ENCODE measurements at places on chromosomes 13 and 19. TPM values are rescaled to one million over a fixed set of nuclear protein-coding genes. Genes with fewer than 3 reads are reported as not detected.

- DNase-seq = no peak
Observed at GRCh38 chr13:99393791-99394735, 86.9 kb upstream of the GPR183 start.

The CYP4F8 gene
- not detected for total RNA-seq

The GNG7 gene
- total RNA-seq = 4.9 TPM

DNA sequence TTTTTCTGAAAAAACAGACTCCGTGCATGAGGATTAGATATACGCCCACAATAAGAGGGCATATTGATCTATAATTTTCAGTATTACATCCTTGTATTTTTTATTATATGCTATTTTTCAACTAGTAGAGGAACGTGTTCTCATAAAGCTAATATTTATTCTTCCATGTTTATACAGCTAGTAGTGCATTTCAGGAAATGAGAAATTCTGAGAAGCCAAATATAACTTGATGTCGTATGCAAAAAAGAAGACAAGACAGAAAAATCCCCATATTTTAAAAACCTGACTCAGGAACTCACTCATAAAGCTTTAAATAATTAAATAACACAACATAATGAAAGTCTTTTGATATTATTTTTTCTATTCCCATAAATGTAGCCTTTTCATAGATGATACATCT is 308.6 kb downstream of the ENOX1 start:
- DNase-seq = no peak

DNA sequence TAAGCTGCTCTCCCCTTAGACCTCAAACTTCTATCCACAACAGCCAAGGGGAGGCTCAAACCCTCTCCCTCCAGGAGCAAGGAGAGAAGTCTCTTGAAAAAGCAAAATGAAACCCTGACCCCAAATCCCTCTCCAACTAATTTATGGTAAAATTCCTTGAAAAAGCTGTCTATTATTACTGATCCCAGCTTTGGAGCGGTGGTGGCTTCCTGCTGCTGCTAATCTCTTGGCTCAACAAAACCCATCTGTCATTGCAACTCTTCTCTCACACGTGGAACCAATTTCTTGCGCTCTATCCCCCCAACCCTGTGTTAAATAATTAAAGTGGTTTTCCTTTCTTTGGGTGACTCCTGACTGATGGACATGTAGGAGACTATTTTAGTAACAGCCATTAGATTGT is 64.1 kb upstream of the OXGR1 start:
- DNase-seq = no peak

- DNase-seq = peak; percentile 68
Observed at GRCh38 chr19:1360818-1361461, 22.8 kb upstream of the NDUFS7 start.

- DNase-seq = no peak
Observed at GRCh38 chr13:57857945-57858344, 226.4 kb downstream of the PCDH17 start.

DNA sequence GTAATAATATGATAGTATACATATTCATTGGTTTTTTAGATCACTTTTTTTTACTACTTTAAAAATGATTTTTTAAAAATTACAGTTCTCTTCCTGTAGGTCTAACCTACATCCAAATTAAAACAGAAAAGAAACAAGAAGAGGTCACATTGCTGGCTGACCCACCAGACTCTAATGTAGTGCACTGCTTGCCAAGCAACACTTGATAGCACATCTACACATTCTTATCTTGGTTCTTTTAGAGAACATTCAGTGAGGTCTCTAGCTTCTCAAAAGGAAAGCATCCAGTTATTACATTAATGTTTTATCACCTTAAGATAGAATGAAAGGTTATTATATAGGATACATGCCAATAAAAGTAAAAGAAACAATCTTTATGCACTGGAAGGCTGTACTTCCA is 35.6 kb downstream of the NDFIP2 start:
- no peak for DNase-seq

The ZNF71 gene
- 2.0 TPM for total RNA-seq

The ING1 gene
- 6.7 TPM for total RNA-seq

The NCAN gene
- 0.04 TPM for total RNA-seq

- DNase-seq = no peak
Observed at GRCh38 chr19:41233748-41234240, 14.8 kb downstream of the AXL start.

The RGCC gene
- 4.3 TPM for total RNA-seq

DNA sequence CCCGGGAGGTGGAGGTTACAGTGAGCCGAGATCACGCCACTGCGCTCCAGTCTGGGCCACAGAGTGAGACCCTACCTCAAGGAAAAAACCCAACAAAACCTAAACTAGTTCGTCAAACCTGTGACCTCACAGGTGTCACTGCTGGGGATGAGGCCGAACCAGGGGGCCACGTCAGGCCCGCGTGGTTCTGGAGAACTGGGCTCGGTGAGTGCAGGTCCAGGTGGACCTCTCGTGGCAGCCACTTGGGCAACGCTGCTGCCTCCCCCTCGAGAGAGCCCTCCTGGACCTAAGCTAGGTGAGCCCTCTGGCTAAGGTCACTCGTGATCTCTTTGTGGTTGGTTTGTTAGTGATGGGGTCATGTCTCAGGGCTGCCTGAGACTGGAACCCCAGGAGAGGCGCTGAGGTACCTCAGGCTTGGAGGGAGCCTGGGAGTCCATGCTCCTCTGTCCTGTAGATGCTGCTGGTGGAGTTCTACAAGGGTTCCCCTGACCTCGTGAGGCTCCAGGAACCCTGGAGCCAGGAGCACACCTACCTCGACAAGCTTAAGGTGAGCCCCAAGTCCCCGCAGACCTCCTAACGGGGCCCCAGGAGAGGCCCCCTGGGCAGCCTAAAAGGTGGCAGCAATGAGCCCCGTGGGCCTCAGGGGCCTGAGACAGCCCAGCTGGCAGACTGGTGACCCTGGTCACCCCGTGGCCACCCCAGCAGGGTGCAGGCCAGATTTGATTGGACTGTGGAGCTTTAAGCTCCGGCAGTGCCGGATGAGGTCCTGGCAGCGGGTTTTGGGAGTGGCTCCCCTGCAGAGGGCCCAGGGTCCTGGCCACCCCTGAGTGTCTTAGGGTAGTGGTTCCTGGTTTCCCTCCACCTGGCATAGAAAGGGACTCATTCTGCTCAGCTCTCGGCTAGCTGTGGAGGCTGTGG is 15.6 kb downstream of the MPND start:
- DNase-seq = no peak

DNA sequence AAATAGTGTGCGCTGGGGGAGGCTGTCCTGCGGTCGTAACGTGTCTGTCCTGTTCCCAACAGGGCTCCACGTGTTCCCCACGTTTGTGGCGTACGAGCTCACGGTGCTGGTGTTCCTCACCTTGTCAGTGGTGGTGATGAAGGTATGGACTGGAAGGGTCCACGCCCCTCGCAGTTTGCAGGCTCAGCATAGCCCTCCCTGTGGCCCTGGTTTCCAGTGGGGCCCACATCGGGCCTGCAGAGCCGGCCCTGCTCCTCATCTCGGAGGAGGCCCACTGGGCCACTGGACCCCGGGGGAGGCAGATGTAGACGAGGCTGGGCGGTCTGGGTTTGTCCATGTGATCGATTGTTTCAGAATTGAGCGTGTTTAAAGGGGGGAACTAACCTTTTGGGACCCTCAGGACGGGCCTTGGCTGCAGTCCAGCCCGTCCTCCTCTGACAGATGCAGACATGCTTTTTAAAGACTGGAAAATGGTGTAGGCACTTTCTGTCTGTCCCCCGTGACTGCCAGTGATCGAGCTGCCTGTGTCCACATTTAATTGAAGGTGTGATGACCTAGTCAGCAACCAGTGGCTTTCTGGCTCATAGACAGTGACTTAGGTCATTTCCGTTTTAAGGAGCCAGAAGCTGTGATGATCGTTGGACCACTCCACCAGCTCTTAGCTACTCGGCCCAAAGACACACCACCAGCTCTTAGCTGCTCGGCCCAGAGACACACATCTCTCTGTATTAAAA is 37.1 kb upstream of the TFDP1 start:
- no peak for DNase-seq

GRCh38 chr19:42370626-42371175 is 19.4 kb downstream of the CNFN start:
- DNase-seq = no peak

DNA sequence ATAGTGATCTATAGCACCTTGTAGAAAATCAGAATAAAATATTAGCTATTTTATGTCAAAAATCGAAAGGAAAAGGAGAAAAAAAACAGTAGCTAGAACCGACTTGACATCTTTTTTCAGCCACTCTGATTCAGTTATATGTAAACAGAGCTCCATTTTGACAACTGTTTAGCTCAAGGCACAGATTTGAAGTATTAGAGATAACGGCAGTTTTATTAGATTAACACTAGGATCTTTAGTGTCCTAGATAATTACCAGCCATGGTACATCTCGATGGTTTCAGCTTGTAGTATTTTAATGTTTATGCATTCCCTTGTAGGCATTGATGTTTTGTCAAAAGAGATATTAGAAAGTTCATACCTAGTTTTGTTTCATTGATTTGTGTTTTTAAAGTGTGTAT is 67.3 kb downstream of the PCDH17 start:
- no peak for DNase-seq

The ZNF208 gene
- total RNA-seq = 2.7 TPM

- no peak for DNase-seq
Observed at GRCh38 chr19:39316627-39317321, 3.9 kb downstream of the LRFN1 start.

DNA sequence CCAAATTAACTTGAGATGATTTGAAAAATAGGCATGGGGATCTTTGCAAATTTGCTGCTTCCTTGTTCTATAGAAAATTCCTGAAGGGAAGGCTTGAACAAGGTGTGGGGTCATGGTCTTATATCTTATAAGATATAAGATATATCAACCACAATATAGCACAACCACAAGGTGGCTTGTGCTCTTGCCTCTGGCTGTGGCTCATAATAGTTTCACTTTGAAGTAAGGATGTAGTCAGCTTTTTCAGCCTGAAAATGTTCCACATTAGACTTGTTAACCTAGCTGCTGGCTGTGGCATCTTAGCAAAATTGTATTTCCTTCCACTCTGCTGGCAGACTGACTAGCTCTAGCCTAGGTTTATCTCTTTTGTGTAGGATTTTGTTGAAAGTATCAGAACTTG is 169.7 kb downstream of the KLF5 start:
- DNase-seq = no peak

The BCKDHA gene
- 24.5 TPM for total RNA-seq

The DZIP1 gene
- total RNA-seq = 19.5 TPM

- DNase-seq = no peak
Observed at GRCh38 chr13:47904241-47904640, 96.8 kb downstream of the SUCLA2 start.

- DNase-seq = no peak
Observed at GRCh38 chr13:51843529-51843928, 1.4 kb downstream of the TMEM272 start.

The CRLF1 gene
- total RNA-seq = 2.8 TPM

DNA sequence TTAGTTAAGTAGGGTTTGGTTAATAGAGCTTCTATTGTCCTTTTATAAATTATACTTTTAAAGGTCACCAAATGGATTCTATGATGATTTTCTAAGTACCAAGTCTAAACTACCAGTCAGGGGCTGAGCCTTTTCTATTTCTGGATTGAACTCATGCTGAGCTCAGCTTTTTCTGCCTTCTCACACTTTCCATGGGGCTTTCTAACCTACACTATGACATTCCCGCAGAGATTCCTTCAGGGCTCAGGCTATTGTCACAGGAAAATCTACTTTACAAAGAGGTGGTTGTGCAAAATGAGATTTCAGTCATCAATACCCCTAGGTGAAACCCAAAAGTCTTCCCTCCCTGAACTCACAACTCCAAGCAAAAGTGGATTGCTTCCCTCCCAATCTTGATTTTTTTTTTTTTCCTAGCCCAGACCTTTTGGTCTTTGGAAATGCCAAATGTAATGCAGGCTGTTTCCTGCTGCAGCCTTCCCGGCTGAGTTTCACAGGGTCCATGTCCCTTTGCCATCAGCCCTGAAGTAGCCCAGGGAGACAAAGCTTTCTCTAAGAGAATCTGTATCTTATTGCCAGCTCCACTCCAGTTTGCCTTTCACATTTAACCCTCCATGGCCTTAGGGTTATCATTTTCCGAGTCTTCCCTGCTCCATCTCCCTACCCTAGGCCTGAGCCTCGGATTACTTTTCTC is 13.6 kb downstream of the C13orf42 start:
- no peak for DNase-seq

The ZNF625 gene
- 2.9 TPM for total RNA-seq

The ZNF701 gene
- total RNA-seq = 8.8 TPM

- no peak for DNase-seq
Observed at GRCh38 chr13:50323440-50324065, 308.3 kb downstream of the KCNRG start.

- no peak for DNase-seq
Observed at GRCh38 chr13:24511816-24512196, 772 bp downstream of the PARP4 start.

DNA sequence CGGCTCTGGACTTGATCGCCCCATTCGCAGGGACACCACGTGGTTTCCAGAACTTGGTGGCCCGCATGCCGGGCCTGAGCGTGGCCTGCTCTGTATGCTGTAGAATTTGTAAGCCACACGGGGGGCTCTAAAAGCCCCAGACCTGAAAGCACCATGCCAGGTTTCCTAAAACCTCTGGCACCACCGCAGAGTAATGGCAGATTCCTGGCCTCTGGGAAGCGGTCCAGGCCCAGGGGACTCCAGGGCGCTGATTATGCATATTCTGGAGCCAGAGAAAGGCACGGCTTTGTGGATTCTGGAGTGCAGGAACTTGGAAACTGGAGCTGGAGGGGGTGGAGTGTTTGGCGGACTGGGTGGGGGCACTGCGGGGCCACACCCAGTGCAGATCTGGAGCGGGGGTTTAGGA is 3.7 kb downstream of the FTL start:
- no peak for DNase-seq

The STOML3 gene
- not detected for total RNA-seq

The SMIM44 gene
- not detected for total RNA-seq

The CCDC8 gene
- total RNA-seq = 22.0 TPM

DNA sequence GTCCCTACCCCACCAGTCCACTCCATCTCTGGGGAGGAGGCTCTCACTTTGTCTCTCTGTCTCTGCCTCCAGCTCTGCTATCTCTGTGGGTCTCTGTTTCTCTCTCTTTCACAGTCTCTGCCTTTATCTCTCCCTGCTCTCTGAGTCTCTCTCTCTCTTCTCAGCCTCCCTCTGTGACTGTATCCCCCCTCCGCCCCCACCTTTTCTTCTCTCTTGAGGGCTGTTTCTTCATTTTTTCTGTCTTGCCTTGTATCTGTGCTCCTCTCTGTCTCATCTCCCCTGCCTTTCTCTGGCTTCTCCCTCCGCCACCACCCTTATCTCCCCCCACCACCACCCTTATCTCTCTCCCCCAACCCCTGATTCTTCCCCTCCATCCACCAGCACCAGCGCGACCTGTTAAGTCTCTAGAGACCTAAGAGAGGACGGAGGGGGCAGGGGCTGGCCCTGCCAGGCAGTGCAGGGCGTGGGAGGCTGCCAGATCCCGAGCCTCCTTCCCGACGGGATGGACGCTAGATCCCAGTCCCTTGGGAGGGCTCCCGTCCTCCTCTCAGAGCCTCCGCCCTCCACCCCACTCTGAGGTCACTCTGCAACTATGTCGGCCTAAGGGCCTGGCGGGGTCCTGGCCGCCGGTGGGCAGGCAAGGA is 1.0 kb downstream of the AXL start:
- DNase-seq = peak; percentile 25

The PGLYRP1 gene
- total RNA-seq = not detected

- peak; percentile 71 for DNase-seq
Observed at GRCh38 chr19:48393559-48394330, at the start of gene GRIN2D. Gene GRIN2D (plus strand): TSS chr19:48393668. CDS start chr19:48398393, 4,725 bp downstream.

GRCh38 chr19:55066107-55066709 is 3.3 kb upstream of the RDH13 start:
- DNase-seq = no peak

The UBE2L5 gene
- total RNA-seq = not detected
